Gastroesophageal sphincter (tissue), 4 donors: ENCODE measurements at places on chromosomes 4 and X.

DNA sequence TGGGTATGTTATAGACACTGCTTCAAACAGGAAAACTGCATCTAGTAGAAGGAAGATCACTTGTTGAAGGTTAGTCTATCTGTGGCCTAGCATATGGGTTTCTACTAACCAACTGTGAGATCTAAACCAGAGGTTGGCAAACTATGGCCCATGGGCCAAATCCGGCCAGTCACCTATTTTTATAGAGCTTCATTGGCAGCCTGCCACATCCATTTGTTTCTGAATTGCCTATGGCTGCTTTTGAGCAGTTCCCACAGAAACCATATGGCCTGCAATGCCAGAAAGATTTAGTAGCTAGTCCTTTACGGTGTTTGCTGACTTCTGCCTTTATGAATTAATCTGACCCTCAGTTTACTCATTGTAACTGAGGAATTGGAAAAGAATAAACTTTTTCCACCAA lies 71.1 kb downstream of the MID1 start:
- ATAC-seq: no peak

DNA sequence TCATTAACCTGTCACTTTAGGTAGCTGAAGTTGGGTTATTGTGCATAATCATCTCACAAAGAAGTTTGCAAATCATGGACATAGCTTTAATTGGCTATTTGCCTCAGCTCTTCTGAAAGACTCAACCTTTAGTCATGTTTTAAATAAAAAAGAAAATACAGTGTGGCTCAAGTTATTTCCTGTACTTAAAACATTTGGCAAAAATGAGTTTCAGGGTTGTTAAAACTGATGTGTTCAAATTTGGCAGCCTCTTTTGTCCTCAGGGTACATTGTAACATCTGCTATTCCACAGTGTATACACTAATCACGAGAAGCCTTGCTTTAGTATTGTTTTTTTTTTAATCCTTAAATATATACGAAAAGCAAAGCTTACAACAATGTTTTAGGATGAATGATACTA lies 31.5 kb upstream of the HPGD start:
- ATAC-seq: no peak

DNA sequence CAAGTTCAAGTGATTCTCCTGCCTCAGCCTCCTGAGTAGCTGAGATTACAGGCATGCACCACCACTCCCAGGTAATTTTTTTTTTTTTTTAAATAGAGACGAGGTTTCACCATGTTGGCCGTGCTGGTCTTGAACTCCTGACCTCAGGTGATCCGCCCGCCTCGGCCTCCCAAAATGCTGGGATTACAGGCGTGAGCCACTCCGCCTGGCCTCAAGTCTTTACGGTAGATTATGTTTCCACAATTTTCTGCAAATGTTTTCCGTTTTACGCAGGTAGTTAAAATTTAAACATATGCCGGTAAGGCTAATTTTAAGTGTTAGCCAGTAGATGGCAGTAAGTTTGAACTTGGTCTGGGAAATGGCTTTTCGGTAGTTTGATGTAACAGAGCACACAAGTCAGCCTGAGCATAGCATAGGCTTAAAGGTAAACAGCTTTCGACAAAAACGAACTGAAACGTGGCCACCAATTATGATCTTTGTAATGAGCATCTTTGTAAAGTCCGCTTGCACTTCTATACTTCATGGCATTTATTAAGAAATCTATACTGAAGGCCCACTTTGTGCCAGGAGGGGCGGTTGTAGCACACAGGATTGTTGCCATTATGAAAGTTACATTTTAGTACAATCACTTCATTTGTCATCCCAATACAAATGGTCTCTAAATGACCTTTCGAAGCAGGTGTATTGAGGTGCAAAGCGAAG lies 31.1 kb downstream of the CCKAR start:
- ATAC-seq: no peak

DNA sequence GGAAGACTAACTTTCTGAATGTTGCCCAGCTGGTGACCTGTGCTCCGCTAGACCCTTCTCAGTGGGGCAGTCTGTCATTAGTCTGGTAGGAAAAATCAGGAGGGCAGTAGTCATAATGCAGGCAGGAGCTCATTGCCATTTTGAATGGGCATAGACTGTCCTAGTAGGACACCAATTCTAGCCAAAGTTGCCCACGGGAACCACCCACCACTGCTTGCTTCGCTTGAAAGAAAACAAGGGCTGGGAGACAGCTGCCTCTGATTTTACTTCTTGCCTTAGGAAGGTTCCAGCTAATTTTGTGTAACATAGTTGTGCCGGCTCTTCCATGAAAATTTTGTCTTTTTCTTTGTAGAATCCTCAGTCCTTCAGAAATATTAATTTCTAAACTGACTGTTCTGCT lies 23.3 kb downstream of the HOPX start:
- no peak for ATAC-seq

- ATAC-seq: no peak
Observed at GRCh38 chr4:151418385-151418784, 9.4 kb downstream of the FHIP1A start.

GRCh38 chr4:88211473-88212252 lies 53.2 kb upstream of the ABCG2 start:
- no peak for ATAC-seq

GRCh38 chr4:102733084-102733483 lies 27.7 kb downstream of the MANBA start:
- ATAC-seq: no peak
